Muscle of arm (tissue), 14 donors: ENCODE measurements at places on chromosomes 16 and 17. TPM values are rescaled to one million over a fixed set of nuclear protein-coding genes. Genes with fewer than 3 reads are reported as not detected.

The KRTAP4-9 gene
- not detected for polyA plus RNA-seq

The C17orf107 gene
- polyA plus RNA-seq: 0.70 TPM

The RCVRN gene
- polyA plus RNA-seq: not detected

The KRT33B gene
- 0.14 TPM for polyA plus RNA-seq

The CCR7 gene
- polyA plus RNA-seq: 0.45 TPM

The TP53TG3F gene
- not detected for polyA plus RNA-seq

The SOX8 gene
- 19.2 TPM for polyA plus RNA-seq

The ETV4 gene
- polyA plus RNA-seq: 3.3 TPM

The HOXB9 gene
- polyA plus RNA-seq: 0.15 TPM
